ENCODE measurements at places on chromosomes 1 and 21.

GRCh38 chr1:67250051-67250653 lies 57.5 kb upstream of the IL12RB2 start:
- DNase-seq: no peak

- DNase-seq: no peak
Observed at GRCh38 chr1:214022810-214023425, 35.1 kb downstream of the PROX1 start.

DNA sequence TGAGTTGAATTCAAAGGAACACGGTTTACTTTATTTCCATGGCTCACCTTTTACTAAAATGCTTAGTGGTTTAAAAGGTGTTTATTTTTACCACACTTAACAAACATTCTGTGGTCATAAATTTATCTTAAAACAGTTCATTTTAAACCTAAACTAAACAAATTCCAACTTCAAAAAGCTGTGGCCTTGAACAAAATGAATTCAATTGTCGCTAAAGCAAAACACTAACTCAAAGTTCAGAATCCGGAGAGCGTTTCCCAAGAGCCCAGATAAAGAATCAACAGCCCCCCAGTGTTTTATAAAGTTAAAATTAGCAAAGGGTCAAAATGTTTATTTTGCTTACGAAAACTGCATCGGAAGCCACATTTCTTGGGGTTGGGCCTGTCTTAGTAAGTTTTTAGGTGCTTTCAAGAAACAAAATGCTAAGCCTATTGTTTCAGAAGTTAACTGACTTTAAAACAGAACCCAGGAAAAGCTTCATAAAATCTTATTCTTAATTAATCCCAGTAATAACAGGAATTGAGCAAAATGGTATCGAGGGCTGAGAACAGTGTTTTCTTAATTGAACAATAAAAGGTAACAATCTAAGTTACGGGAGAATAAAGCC lies 1.3 kb downstream of the PUM1 start:
- DNase-seq: no peak

DNA sequence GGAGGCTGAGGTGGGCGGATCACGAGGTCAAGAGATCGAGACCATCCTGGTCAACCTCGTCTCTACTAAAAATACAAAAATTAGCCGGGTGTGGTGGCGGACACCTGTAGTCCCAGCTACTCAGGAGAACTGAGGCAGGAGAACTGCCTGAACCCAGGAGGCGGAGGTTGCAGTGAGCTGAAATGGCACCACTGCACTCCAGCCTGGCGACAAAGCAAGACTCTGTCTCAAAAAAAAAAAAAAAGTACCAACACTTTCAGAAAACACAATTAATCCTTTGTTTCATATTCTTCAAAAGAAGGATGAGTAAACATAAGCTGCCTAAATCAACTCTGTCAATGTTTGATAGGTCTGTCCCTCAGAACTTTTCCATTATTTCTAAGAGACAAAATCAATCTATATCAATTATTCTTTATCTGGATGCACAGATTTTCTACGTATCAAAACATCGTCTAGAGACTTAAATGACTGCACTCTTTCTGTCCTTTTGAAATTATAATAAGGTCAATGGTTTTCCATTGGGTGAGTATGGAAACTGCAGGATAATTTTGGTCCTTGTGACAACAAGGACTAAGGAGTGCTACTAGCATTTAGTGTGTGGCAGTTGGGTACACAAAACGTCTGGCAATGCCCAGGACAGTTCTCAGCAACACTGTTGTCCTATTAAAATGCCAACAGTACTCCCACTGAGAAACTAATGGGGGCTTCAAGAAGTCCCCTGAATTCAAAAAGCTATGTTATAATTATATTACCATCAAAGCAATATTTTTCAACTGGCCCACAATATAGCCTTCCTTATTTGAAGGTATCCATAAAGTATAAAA lies 40.7 kb downstream of the LPGAT1 start:
- DNase-seq: no peak

- DNase-seq: no peak
Observed at GRCh38 chr1:60160141-60160540, 86.6 kb upstream of the C1orf87 start.

DNA sequence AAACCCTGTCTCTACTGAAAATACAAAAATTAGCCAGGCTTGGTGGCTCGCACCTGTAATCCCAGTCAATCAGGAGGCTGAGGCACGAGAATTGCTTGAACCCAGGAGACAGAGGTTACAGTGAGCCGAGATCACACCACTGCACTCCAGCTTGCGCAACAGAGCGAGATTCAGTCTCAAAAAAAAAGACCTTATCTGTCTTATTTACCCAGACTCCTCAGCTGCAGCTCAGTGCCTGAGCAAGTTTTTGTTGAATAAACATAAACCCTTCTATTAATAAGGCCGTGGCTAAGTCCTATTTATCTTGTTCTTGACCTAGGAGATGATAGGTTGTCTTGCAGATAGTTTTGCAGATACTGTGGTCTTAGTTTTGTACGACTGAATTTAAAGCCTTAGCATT lies 136.4 kb upstream of the TMEM51 start:
- no peak for DNase-seq
